ENCODE measurements at places on chromosomes 4 and X.

DNA sequence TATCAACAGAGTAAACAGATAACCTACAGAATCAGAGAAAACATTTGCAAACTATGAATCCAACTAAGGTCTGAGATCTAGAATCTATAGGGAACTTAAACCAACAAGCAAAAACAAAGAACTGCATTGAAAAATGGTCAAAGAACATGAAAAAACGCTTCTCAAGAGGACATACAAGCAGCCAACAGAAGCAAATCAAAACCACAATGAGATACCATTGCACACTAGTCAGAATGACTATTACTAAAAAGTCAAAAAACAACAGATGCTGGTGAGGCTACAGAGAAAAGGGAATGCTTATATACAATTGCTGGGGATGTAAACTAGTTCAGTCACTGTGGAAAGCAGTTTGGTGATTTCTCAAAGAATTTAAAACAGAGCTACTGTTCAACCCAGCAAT lies 255.7 kb downstream of the TMEM47 start:
- no peak for DNase-seq

- DNase-seq = no peak
These were observed 12.2 kb downstream of the PLS3 start for GRCh38 chrX:115573185-115573584.

DNA sequence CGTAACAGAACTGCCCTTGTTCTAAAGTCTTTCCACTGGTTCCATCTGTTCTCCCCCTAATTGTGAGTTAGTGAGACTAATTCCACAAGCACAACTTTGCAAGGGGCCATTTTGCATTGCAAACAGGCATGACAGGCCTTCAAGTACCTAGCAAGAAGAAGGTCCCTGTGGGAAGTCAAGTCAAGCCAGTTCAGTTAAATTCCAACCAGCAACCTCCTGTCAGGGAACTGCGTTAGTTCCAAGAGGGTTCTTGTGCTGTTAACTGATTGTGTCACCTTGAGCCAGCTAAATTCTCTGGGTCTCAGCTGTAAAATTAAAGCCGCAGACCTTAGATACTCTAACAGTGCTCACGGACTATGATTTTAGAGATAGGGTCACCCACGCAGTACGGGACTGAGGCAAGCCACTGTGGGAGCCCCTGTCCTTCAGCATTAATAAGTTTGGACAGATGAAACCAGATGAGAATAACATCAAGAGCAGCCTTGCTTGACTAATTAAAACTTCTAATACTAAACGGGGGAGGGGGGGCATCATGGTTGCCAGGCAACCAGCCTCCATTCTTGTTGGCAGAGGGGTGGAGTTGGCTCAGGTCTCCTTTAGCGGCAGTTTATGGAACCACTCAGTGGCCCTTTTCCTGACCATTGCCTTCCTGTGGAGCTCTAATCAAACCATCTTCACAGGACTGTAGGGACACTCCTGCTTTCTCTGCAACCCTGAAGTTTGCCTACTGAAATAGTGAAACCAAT lies 24.1 kb upstream of the TMEM150C start:
- no peak for DNase-seq

- DNase-seq = no peak
These were observed 43.9 kb upstream of the MTMR1 start for GRCh38 chrX:150649096-150649870.

DNA sequence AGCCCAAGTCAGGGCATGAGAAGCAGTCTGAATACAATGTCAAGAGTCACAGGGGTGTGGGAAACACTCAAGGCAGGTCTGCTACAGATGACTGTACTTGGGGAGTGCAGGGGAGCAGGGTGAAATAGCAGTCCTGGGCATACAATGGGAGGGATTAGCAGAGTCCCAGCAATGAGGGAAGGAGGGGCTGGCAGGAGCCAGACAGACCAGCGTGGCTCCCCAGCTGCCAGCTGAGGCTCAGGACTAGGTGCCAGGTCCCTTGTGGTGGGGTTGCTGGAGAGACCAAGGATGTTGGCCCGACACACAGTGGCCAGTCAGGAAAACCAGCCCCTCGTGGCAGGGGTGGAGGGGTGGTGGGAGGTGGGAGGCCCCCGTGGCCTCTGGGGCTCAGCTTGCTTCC lies 86.6 kb downstream of the RTL5 start:
- DNase-seq = no peak

GRCh38 chr4:36256398-36256891 lies 12.1 kb upstream of the ARAP2 start:
- DNase-seq = no peak

All from heart left ventricle (tissue), 16 donors.